Left colon (tissue), 2 donors: ENCODE measurements at places on chromosomes 2 and 18. TPM values are rescaled to one million over a fixed set of nuclear protein-coding genes. Genes with fewer than 3 reads are reported as not detected.
A peak's percentile ranks its signal among the peaks of the same experiment; 100 is the strongest.

GRCh38 chr2:119463136-119463535 lies 31.5 kb downstream of the TMEM37 start:
- DNase-seq, result no peak

DNA sequence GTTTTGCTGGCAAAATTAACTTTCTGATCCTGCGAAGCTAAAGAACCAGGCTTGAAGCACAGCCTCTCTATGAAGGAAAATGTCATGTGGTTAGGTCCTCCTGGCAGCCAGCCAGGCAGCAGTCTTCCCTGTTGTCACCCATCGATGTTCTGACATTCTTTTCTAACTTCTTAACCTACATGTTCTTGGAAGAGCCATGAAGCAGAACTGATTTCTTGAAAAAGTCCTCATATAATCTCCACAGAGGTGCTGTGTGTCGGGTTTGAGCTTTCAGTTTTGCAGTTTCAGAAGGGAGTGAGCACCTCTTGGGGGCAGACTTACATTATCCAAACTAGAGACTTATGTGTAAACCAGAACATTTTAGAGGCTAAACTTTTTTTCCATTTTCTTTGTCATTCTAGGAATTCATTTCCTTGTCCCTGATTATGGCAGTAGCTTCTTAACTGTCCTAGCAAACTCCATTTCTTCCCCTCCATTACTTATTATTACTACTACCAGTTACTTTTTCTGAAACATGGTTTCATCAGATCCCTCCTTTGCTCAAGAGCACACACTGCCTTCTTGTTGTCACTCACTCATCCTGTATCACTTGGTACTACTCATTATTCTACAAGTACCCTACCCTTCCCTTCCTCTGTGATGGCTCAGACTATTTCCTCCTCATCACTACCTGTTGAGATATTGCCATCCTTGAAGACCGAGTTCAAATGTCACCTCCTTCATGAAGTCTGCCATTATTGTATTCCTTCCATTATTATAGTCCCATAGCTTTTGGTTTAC lies 31.1 kb downstream of the DOK1 start:
- no peak for DNase-seq

GRCh38 chr2:216554755-216555154 lies 56.1 kb downstream of the RPL37A start:
- DNase-seq, result no peak

GRCh38 chr2:103448495-103448894 lies 686.7 kb downstream of the TMEM182 start:
- DNase-seq, result no peak

- DNase-seq, result no peak
These were observed 901 bp downstream of the FEZ2 start for GRCh38 chr2:36597003-36597531.

DNA sequence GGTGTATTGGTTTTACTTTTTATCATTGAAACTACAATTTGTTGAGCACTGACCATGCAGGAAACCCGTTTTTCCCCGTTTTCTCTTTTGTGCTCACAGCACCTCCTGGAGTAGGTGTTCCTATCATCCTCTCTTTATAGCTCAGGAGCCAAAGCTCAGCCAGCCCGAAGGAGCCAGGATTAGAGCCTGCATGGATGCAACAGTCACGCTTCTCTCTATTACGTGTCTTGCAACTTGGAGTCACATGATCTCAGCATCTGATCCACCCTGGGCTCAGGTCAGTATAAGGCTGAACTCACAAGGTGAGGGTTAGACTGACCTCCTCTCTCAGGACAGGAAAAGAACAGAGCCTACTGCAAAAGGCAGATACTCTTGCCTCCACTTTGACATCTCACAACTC lies 150.5 kb downstream of the MBP start:
- no peak for DNase-seq

DNA sequence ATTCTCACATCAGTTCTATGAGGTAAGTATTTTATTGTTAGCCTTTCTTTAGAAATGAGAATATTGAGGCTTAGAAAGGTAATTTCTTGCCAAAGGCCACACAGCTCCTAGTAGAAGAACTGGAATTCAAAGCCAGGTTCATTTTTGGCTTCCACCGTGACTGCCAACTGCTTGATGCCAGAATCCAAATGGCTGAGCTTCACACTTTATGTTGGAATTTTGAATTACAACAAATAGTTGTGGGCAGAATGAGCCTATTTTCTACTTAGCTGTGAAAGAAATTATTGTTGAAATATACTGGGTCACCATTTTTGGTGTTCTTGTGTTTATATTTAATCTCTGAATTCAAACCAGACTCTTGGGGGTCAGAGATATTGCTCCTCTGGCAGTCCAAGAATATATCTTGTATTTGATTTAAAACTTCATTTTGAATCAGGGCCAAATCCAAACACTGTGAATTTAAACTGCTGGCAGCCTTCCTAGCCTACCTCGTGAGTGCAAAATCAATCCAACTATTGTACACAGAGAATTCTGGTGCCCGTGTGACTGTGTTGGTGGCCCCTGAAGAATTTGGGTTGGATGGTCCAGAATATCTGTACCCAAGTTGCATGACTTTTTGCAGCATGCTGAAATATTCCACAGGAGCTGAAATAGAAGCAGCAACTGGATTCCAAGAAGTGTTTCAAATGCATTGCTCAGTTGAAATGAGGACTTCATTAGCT lies 35.6 kb upstream of the LPIN1 start:
- DNase-seq, result no peak

DNA sequence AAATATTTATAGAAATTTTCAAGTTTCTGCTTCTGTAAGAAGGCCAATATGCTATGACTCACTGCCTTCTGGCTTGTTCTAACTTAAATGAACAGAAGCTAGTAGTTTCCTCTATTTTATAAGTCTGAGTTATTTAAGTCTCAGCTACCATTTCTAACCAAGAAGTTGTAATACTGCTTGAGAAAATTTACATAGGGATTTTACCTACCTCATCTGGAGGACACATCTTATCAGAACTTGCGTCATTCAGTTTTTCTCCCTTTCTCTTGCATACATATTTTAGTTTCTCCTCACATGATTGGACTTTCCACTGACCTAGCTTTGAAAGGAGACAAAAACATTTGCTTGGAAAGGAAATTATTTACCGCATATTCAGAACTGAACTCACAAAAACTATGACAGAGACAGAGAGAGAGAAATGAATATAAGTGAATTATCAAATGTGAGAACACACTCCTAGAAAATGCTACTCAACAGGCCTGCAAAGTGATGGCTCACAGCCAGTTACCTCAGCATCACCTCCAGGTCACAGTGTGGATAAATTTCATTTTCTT lies 81.1 kb upstream of the CD302 start:
- no peak for DNase-seq

DNA sequence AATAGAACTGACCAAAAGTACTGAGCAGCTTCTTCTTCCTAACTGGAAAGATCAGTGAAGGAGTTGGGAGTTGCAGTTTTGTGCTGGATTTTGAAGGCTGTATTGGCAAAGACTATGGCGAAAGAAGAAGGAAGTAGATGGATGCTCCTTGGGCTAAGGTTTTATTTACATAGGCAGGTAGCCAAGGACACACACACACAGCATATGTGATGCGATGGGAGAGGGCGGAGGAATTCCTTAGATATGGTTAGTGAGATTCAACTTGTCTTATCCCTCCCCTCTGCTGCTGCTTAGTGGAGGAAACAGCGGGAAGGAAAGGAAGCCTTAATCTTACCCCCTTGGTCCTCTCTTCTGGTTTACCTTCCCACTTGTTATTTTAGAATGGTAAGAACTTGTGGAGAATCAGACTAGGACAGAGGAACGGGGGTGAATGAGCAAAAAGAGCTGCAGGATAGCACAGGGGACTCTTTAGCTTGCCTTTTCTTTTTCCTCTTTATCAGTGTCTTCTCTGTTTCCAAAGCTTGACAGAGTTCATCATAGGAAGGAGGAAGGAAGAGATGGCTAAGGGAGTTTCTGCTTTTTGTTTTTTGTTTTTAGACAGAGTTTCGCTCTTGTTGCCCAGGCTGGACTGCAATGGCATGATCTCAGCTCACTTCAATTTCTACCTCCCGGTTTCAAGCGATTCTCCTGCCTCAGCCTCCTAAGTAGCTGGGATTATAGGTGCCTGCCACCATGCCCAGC lies 87.9 kb downstream of the OSBPL6 start:
- peak; percentile 37 for DNase-seq

- no peak for DNase-seq
These were observed 6.2 kb downstream of the RNU2-63P start for GRCh38 chr2:88010136-88010535.

DNA sequence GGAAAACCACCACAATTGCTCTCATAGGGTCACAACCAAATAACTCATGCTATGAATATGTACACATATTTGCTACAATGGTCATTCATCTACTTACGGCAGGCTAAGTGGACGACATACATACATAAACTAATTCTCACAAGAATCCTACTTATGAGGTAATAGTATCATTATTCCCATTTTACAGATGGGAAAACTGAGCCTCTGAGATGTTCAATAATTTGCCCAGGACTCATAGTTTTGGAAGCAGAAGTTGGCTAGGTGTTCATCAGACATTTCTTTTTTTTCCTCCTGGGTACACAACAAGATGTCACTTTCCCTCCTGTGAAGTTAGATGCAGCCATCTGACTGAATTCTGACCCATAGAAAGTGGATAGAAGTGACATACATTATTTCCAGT lies 89.0 kb upstream of the PKDCC start:
- DNase-seq, result no peak

DNA sequence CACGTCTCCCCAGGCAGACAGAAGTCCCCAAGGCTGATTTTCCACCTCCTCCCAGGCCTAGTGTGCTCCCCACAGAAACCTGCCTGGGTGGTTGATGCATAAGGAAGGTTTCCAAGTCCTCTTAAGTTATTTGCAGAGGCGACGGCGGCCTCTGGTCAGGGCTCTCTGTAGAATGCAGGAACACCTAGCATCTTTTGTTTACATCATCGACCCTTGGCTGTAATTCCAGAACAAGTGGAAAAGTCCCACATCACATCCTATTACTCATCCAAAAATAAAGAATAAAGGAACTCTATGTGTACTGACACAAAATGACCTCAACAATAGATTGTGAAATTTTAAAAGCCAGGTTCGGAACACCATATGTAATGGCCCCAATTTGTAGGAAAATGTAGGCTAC lies 211.1 kb downstream of the ALPK2 start:
- DNase-seq, result no peak

GRCh38 chr18:78352910-78353309 lies 626.7 kb upstream of the SALL3 start:
- DNase-seq, result no peak

DNA sequence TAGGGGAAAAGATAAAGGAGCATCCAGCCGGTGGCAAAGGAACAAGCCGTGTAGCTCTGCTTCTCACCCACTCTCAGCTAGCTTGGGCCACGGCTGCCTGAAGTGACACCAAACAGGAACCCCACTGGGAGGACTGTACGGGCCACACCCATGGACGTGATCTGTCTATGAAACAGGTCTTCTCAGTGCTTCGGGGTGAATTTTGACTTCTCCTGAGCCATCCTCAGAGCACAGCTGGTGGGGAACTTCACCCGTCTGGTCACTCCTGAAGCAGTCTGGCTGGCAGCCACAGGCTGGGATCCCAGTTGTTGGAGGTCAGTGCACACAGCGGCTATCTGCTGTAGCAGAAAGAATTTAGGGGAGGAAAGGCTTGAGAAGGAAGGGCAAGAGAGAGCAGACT lies 223.8 kb downstream of the FAM210A start:
- DNase-seq, result no peak

GRCh38 chr2:162091325-162092007 lies 17.5 kb upstream of the DPP4 start:
- peak; percentile 53 for DNase-seq

DNA sequence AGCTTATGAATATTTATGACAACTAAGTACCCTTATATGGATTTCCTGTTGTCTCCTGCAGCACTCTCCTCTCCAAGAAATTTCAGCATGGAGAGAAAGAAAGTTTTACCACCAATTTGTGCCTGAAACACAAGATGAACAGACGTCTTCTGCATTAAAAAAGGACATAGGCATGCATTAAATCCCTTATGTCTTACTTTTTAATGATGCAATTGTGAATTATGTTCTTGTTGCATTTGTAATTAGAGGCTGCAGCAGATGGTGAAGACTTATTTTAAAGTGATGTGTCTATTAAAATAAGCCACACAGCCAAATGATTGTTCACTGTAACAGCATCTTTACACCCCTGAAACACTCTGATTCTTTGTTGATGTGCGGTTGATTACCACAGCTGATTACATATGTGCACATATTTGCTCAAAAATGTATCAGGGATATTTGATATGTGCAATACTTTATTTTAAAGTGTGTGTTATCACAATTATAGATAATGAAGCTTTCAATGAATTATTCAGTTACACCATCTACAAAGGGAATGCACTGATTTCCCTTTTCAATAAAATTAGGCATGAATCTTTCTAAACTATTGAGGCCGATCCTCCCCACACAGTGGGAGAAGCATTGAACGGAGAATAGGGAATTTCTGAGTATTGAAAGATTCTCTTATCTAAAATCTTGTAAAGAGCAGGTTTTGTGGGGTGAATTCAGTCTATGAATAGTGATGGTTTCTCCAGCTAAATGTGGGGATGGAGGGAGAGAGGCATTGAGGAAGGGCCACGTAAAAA lies 585.1 kb downstream of the SLC4A3 start:
- no peak for DNase-seq

DNA sequence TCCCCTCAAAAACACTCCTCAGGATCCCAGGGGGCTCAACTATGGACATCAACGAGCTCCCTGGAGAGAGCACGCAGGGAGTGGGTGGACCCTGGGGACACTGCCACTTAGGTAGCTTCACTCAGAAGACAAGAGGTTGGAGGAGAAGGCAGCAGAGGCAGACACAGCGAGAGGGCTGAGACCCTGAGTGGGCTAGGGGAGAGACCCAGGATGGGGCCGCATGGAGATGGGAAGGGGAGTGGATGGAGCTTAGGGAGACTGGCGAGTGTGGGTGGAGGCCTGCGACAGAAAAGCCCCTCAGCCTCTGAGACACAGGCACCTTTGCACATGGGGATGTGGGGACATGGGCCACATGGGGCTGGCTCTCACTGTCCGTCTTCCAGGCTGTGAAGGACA lies 70.9 kb downstream of the ASB1 start:
- DNase-seq, result no peak

DNA sequence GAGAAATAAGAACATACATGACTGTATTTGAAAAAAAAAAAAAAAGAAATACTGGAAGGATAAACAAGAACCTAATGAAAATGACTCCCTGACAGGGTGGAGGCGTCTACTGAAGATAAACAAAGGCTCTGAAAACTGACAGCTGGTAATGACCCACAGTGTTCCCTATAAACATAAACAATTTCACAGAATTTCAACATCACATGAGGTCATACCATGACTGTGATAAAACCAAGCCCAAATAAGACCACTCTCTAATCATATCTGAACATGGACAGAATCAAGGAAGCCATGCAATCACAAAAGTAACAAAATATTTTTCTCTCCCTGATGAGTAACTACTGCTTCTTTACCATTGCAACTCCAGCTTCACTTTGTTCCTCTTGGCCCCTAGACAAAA lies 159.3 kb downstream of the FAM124B start:
- DNase-seq, result no peak

Gene MYO3B
- 0.09 TPM for total RNA-seq

Gene PLEKHA3
- total RNA-seq, result 17.7 TPM

Gene GALR1
- 0.11 TPM for total RNA-seq

Gene STK36
- 21.3 TPM for total RNA-seq

Gene IGFBP2
- 120 TPM for total RNA-seq

Gene CHPF
- 37.2 TPM for total RNA-seq

Gene DHX57
- 9.6 TPM for total RNA-seq
